ENCODE measurements at places on chromosomes 2 and 18.

DNA sequence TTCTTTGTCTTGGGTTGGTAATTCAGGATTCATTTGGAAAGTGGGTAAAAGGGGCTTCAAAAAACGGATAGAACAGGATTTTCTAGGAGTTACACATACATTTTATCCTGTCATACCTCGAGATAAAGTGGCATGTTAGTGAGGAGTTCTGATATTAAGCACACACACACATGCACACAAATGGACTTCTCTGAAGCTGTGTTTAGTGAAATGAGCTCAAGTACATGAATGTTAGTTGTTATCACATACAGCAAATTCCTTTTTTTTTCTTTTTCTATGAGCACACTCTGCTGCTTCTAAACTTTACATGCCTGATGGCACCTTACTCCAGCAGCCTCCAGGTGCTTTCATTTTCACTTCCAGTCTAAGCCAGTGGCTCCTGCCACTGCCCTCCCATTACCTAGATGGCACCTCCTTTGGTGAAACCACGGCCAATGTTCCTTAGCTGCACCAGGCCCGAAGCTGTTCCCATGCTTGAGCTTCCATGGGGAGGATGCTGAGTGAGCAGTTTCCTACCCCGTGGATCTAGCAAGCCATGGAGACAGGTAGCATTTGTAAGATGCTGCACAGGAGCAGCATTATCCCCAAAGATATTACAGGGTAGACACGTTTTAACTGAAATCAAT is 49.7 kb downstream of the STAT1 start:
- DNase-seq, result no peak

- DNase-seq, result peak; percentile 34
Observed at GRCh38 chr2:134934641-134935040, 16.0 kb downstream of the CCNT2 start.

DNA sequence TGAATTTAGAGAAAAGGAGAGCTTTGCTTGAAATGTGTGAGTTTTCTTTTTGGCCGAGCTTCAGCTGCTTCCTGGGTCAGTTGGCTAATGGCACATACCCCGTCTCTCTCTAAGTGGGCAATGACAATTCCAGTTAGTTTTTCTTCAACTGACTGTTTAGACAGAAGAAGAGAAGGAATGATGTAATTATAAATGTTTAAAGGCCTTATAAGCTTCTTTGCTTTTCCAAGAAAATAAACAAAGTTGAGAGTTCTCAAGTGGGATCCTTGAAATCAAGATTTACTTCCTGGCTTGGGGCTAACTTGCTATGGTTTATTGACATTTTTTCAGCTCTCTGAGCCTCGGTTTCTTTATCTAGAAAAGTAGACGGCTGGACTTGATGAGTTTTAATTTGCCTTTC is 794.9 kb upstream of the ACVR2A start:
- DNase-seq, result no peak

DNA sequence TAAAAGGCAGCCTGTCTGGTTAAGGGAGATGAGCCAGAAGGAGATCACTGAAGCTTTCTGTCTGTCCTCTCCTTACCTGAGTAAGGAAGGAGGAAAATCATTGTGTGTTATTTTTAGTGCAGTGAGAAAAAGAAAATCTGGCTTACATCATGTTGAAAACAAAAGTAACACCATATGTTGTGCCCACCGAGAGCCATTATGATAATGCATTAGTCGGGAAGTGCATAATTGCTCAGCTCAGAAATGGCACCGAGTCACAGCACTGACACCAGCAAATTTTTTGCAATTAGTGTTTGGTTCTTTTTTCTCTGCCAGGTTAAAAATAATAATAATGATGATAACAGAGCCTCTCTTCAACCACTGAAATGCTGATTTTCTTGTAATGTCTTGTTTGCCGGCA is 46.6 kb downstream of the HNMT start:
- DNase-seq, result no peak

- no peak for DNase-seq
Observed at GRCh38 chr18:54787616-54788015, 40.7 kb upstream of the RAB27B start.

GRCh38 chr2:232924433-232924832 is 54.4 kb downstream of the SNORC start:
- no peak for DNase-seq

DNA sequence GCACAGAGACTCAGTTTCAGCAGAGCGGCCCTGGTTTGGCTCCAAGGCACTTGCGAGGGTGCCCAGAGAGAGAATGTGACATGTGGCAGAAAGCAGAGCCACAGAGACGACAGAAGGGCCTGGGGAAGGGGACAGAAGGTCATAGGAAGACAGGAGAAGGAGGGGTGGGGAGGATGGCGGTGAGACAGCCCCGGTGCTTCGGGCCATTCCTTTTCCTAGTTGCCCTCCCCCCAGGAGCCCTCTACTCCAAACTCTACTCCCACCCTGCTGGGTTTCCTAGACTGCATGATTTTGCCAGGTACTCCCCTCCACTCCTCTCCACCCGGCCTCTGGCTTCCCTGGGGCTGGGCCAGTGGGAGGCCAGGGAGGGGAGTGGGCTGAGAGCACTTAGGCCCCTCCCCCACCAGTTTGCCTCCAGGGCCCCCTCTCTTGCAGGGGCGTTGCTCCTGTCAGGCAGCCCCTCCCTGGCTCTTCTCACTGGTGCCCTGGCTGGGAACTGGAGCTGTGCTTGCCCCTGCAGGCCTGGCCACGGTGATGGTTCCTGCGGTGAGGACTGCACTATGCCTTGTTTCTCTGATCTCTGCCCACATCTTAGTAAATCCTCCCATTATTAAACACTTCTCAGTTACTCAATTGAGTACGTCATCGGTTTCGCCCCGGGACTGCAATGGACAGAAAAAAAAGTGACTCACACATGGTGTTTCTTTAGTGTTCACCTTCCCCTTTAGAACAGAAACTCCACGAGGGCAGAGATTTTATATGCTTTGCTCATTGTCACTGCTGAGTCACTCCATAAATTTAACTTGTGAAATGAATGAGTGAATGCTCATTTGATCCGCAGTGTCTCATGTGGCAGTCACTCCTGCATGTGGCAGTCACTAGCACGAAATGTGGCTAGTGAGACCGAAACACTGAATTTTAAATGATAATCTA is 58.7 kb upstream of the SP3 start:
- peak; percentile 97 for DNase-seq

DNA sequence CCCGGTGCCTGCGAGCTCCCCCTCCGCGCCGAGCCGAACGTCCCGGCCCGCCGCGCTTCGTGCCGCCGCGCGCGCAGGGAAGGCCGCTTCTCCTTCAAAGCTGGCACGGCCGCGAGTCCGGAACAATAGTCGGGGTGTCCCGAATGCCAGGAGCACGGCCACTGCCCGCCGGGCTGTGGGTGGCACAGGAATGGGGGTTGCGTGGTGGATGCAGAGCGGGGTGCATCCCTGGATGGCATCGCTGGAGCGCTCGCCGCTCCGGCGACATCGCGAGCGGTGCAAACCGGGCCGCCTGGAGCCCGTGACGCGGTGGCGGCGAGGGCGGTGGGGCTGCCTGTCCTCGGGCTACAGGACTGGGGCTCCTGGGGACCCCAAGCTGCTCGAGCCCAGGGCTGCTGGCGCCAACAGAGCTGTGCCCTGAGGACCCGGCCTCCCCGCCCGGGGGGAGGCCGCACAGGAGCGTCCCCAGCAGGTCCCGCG is 1.1 kb upstream of the SATB2 start:
- DNase-seq, result no peak

- no peak for DNase-seq
Observed at GRCh38 chr2:135130751-135131150, 78.7 kb downstream of the RAB3GAP1 start.

DNA sequence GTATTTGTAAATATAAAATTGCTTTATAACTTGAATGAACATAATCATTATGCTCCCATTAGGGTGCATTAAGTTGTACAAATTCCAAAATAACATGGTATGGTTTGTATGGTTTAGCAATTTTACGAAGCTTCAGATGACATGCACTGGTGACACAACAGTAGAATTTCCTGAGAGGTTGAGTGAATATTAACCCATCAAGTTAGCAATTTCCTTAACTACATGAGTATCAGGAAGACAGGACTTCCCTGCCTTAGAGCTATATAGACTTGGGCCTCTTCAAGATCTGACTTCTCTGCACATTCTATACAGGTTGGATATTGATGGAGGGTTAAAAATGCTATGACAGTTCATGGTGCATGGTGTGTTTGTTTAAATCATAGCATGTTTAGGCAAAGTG is 60.2 kb downstream of the ZC3H6 start:
- DNase-seq, result no peak

DNA sequence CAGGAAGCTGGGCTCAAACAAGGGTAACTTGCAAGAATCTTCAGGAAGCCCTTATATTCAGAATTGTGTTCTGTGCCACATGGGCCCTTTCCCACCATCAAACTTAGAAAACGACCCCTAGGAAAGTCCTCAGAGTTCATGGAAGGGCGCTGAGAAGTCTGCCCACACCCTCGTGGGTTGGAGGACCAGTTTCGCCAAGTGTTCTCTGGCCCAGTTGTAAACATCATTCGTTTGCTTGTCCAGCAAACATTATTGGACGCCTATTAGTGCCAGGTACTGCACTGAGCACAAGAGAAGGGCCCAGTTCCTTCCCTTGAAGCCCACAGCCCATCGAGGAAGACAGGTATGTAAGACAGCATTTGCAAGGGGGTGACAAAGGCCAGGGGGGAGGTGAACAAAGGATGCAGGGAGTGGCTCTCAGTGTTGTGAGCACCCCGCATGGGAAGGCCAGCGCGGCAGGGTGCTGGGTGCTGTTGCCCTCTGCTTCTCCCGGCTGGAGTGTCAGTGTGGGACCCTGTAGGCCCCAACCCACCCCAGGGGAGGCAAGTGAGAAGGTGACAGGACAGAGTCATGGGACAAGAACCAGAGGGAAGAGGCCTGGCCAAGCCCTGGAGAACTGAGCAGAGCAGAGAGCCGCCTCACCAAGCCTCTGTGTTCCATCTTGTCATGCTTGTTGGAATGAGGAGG is 60.2 kb upstream of the ALPP start:
- no peak for DNase-seq

DNA sequence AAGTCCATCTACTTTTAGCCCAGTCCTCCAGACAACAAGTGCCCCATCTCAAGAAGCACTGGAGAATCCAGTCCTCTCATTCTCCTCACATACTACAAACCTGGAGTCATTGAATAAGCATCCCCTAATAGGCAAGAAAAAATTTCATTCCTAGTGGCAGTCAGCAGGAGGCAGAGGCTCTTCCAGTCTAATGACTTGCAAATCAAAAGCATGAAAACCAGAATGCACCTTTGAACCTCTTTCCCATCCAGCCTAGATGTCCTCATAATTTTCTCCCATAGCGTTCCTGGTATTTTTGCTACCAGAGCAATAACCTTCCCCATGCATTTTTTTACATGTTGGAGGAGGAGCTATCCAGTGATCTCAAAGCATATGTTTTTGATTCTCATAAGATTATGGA is 252.6 kb downstream of the TTC32 start:
- no peak for DNase-seq

- no peak for DNase-seq
Observed at GRCh38 chr2:34241905-34242762, 643.0 kb upstream of the FAM98A start.

- DNase-seq, result no peak
Observed at GRCh38 chr18:79635427-79635726, 44.2 kb upstream of the CTDP1 start.

- no peak for DNase-seq
Observed at GRCh38 chr2:228545748-228546145, 364.3 kb upstream of the SPHKAP start.

- no peak for DNase-seq
Observed at GRCh38 chr18:78914249-78914935, 65.2 kb upstream of the SALL3 start.

DNA sequence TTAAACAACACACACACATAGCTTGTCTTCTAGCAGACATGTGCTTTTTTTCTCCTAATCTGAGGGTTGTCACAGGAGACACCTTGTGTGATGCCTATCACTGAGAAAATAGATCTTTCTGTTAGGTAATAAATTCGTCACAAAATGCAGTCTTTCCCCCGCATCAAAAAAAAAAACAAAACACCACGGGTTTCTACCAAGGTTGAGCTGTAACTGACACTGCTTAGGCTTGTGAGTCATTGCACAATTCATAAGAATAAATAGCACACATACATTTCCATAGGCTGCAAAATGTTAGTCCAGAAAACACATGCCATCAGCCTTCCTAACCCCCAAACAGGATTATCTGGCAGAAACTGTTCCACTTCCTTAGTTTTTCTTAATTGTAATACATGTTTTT is 6.5 kb downstream of the TMEM163 start:
- DNase-seq, result peak; percentile 41

DNA sequence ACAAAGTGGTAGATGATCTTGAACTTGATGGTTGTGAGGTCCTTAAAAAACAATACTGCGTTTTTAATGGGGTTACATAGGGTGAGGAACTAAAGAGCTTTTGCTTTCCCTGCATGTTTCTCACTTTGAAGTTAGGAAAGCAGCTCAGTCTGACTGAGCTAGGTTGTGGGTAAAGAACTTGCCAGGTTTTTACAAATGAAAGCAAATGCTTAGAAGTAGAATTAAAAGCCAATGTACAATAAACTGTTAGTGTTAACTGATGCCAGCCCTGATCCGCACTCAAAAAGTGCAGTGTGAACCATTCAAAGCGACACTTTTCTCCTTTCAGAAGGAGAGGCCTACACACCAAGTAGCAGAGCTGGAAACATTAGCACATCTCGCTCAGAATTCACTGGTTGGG is 270.3 kb downstream of the AGPS start:
- no peak for DNase-seq

DNA sequence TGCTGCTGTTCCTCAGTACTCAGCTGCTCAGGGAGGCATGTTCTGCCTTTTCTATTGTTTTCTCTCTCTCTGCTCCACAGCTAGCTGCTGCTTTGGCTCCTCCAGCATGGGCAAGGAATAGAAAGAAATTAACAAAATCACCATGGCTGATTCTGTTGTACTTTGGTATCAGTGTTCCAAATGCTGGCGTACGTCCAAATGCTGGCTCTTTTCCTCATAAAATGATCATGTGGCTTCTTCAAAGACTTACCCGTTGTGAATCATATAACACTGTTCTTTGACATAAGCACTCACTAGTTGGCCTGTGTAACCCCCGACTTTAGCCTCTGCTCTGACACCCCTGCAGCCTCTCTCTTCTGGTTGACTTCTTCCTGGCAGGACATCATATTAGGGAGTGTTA is 547.6 kb downstream of the CPS1 start:
- no peak for DNase-seq

DNA sequence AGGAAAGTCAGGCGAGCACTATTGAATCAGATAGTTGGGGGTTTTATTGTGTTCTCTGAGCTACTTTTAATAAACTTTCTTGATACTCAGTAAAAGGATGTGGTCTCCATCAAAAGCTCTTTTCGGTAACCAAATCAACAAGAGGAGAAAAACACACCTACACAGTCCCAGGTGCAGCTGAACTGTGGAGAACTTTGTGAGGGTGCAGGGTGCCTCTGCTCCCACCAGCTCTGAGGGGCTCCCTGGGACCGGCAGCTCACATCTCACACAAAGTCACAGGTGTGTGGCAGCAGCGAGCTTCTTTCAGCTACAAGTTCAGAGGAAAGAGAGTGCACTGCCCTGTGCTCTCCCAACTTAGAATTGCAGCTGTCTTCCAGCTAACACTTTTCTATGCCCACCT is 650.4 kb downstream of the RNF144A start:
- no peak for DNase-seq

Data from inflammatory macrophage (primary cell).